ENCODE measurements at places on chromosomes 12 and 14.

- DNase-seq, result no peak
Measured at GRCh38 chr14:90522571-90523191, 125.9 kb downstream of the CALM1 start.

DNA sequence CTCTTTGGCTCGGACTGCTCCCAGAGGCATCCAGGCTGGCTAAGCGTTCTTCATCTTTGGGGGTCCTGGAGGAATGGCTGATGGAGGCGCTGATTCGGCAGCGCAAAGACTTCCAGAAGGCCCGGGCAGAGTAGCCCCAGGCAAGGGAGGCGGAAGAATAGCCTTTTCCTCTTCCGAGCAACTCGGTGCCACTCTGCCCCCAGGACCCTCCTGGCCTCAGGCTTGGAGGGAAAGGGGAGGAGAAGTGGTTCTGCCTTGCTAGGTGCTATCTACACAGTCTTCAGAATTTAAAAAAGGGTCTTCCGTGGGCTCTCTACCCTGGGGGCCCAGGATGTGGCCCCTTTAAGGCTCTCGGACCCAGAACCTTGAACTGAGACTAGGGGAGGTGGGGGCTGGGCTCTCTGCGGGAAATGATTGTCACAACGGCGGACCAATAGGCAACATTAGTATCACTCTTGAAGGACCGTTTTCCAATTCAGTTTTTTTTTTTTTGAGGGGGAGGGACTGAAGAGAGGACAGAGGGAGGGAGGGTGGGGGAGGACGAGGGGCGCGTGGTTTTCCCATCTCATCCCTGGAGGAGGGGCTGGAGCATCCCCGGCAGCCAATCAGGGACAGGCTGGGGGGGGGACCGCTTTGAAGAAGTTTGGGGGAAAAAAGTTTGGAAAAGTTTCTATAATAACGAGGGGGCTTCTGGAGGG is at the start of gene NFATC4:
TSS of gene NFATC4 (plus strand) at position 671 of the 698 bp plus-strand sequence. CDS start 157 bp downstream, outside the sequence.
- peak; percentile 54 for DNase-seq

- peak; percentile 14 for DNase-seq
Measured at GRCh38 chr12:131452444-131452860, 258.4 kb upstream of the SFSWAP start.

DNA sequence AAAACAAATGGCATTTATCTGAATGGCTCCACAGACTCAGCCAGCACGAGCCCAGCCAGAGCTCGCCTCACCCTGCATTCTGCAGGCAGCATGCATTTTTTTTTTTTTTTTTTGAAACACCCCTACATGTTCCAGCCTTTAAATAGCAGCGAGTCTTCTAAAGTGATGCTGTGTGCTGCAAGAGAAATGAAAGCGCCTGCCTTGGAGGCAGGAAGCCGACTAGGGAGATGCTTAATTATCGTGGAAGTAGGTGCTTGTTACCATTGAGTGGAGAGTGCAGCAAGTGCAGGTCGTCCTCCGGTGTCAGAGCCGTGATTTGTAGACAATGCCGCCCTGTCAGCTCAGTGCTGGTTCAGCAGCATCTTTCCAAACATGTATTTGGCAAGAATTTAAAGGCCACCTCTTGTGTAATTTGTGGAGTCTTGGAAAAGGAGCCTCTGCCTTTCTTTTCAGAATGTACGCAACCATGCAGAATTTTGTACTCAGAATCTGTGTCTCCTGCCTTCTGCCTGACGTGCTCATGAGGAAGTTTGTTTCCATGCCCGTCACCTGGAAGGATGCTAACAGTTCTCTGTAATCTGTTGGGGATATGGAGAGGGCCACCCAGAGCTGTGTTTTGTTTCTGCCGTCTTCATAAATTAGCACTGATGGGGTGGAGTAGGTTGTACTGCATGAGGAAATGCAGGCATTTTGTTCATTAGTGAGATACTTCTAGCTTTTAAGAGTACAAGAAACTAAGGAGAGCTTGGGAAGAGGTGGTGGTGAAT is 345.9 kb upstream of the RGS6 start:
- DNase-seq, result no peak

- DNase-seq, result peak; percentile 49
Measured at GRCh38 chr12:128969480-128970055, 116.3 kb downstream of the GLT1D1 start.

DNA sequence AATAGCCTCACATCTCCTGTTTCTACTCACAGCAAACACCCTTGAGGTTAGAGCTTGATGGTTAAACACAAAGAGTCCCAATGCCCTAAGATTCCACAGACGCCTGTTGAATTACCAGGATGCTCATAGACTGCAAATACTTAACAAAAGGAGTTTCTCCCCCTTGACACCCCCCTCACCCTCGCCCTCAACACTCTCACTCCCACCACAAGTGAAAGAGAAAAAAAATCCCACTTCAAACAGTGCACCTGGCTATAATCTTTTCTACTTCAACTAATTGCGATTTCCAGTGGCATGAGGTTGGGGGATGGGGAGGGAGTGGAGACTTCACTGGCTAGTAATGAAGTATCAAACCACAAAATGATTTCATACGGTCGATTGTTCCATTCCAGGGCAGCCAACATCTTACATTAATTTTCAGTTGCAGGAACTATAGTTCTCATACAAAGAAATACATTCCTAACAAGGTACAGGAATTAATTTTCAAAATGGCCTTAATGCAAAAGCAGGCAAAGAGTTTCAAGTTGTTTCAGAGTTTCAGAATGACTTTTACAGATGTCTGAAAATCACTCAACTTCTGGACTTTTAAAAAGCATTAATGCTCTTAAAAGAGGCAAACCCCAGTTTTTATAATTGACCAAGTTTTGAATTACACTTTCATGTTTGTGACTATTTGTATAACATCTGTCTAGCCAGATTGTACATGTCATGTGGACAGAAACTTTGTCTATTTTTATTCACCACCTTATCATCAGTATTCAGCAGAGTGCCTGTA is 390.7 kb downstream of the C12orf75 start:
- DNase-seq, result no peak

GRCh38 chr14:101151226-101151926 is 247.9 kb upstream of the RTL1 start:
- no peak for DNase-seq

DNA sequence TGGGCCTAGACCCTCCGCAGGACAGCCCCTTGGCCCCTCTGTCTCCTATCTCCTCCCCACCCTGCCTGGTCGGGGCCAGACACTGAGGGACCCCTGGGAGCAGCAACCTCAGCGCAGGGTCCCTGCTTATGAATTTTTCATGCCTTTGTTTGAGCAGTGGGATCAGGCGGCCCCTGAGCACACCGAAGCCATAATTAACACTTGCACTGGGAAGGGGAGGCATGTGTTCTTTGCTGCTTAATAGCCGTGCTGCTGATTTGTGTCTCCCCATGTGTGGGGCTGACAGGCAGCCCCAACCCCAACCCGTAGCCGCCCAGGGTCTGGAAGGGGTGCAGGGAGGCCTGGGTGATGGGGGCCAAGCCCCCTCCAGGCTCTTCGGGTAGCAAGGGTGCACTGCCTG is 52.7 kb downstream of the FBRSL1 start:
- no peak for DNase-seq

- no peak for DNase-seq
Measured at GRCh38 chr12:69720750-69721149, 17.9 kb upstream of the RAB3IP start.

DNA sequence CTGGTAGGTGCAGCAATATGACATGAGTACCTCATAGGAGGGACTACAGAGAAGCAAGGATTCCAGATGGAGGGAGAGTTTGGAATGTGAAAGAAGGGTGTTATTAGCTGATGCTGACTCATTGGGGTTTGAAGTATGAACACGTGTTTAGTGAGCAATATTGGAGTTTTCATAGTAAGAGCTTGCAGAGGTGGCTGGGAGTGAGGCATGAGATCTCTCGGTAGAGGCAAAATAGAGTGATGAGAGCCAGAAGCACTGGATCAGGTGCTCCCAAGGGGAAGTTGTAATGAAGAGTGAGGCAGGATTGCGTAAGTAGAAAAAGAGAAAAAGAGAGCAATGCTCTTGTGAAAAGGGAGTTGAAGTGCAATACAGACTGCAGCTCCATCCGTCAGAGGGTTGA is 42.1 kb downstream of the MGST1 start:
- DNase-seq, result no peak

GRCh38 chr12:95546491-95546813 is 4.8 kb downstream of the USP44 start:
- DNase-seq, result no peak

- no peak for DNase-seq
Measured at GRCh38 chr14:52366796-52367315, 52.7 kb downstream of the PTGER2 start.

DNA sequence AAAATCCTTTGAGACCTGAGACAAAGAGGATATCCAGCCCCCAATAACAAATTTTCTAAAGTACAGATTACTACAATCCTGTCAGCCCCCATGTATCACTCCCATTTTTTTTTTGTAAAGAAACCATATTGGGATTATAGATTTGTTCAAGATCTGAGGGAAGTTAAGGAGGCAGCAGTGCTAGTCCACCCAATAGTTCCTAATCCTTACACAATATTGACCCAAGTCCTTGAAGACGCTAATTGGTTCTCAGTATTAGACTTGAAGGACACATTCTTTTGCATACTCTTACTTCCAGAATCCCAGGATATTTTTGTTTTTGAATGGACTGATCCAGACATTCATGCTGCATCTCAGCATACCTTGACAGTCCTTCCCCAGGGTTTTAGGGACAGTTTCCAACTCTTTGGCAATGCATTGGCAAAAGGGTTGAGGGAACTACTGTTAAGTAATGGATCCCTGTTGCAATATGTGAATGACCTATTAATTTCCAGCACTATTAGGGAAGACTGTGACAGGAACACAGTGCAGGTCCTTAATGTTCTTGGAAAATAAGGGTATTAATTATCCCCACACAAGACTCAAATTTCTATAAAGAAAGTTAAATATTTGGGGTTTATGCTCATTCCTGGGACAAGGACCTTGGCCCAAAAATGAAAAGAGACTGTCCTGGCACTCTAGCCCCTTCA is 1519.5 kb upstream of the SEL1L start:
- DNase-seq, result no peak
